ENCODE measurements at places on chromosomes 6 and 20.

GRCh38 chr20:57493091-57493615, 31.8 kb downstream of the CTCFL start:
- no peak for DNase-seq

GRCh38 chr6:14887181-14887580, 358.7 kb upstream of the JARID2 start:
- no peak for DNase-seq

- DNase-seq, result no peak
Observed at GRCh38 chr6:154738551-154738961, 5.3 kb downstream of the SCAF8 start.

GRCh38 chr6:104201557-104201956, 658.2 kb downstream of the HACE1 start:
- DNase-seq, result no peak

- no peak for DNase-seq
Observed at GRCh38 chr6:38824243-38824894, 109.3 kb downstream of the DNAH8 start.

- peak; percentile 3 for DNase-seq
Observed at GRCh38 chr20:52379723-52380336, 188.3 kb upstream of the ZFP64 start.

GRCh38 chr6:31441365-31442267, 38.2 kb downstream of the MICA start:
- peak; percentile 76 for DNase-seq

- DNase-seq, result no peak
Observed at GRCh38 chr6:113847447-113847846, 9.7 kb upstream of the MARCKS start.

DNA sequence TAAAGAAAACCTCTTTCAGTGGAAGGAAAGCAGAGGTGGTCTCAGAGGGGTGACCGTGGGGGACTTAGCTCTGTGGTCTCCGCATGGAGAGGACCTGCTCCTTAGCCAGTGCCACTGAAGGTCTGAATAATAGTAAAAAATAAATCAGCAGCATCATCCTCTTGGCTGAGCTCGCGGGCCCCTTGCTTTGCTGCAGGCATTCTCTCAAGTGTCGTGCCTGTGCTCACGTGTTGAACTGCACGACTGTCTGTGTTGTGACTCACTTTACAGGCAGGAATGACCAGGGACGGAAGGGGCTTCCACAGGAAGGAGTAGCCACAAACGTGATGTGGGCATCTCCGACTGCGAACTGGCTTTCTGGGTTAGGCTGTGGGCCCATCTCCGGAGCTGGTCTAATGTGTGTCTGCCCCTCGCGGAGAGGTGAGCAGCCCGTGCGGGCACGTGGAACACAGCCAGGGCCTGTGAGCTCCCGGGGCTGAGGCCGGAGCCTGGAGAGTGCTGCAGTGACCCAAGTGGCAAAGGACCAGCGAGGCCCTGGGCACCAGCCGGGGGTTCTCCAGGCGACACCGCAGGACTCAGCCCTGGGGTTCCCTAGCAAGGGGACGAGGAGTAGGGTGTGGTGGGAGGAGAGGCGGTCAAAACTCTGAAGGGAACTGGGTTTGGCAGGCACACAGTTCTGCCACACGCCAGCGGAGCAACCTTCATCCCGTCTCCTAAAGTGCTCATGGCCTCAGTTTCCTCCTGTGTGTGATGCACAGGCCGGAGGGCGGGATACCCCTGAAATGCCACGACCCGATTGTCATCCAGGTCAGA, 89.2 kb downstream of the RAMACL start:
- DNase-seq, result no peak

DNA sequence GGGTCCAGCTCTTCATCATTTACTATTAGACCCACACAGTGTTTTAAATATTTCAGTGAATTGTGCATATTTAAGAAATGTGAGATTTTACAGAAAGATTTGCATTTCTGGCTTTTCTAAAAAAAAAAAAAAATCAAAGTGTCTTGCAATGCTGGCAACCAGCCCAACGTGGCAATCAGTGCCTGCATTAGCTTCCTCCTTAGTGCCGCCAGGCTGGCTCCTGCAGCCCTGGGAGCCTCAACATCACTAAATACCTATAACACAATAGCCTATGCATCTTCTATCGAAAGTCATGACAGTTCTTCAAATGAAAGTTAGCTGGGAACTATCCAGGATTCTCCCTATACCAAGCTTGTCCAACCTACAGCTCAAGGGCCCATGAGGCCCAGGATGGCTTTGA, 9.4 kb upstream of the CD93 start:
- no peak for DNase-seq

Measured in effector CD8-positive, alpha-beta T cell (primary cell).